Activated T-cell treated with anti-CD3 and anti-CD28 coated beads for 24 hours (primary cell): ENCODE measurements at places on chromosomes 1 and 21.

- DNase-seq: no peak
These were observed 1.8 kb downstream of the BCAN start for GRCh38 chr1:156643778-156644092.

GRCh38 chr1:238604357-238604756 lies 713.6 kb upstream of the ZP4 start:
- DNase-seq: no peak

GRCh38 chr1:7591565-7591964 lies 179.5 kb upstream of the VAMP3 start:
- no peak for DNase-seq

GRCh38 chr1:156692925-156693847 lies 12.2 kb downstream of the CRABP2 start:
- DNase-seq: no peak

- DNase-seq: no peak
These were observed 631.0 kb downstream of the MRPL39 start for GRCh38 chr21:24976238-24976637.

DNA sequence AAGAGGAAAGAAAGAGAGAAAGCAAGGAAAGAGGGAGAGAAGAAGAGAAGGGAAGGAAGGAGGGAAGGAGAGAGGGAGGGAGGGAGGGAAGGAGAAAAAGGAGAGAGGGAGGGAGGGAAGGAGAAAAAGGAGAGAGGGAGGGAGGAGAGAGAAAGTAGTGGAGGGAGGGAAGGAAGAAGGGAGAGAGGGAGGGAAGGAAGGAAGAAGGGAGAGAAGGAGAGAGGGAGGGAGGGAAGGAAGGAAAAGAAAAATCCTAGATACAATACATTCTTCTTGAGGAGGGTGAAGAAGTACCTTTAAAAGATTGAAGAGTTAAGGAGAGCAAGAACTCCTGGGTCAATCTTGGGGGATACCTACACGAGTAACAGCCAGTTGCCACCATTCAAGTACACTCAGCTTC lies 29.2 kb downstream of the MCOLN2 start:
- no peak for DNase-seq

GRCh38 chr1:103461161-103462105 lies 64.1 kb upstream of the RNPC3 start:
- DNase-seq: no peak

- no peak for DNase-seq
These were observed 642 bp upstream of the CREG1 start for GRCh38 chr1:167554028-167554779.

GRCh38 chr1:31782421-31783410 lies 18.6 kb upstream of the ADGRB2 start:
- no peak for DNase-seq

DNA sequence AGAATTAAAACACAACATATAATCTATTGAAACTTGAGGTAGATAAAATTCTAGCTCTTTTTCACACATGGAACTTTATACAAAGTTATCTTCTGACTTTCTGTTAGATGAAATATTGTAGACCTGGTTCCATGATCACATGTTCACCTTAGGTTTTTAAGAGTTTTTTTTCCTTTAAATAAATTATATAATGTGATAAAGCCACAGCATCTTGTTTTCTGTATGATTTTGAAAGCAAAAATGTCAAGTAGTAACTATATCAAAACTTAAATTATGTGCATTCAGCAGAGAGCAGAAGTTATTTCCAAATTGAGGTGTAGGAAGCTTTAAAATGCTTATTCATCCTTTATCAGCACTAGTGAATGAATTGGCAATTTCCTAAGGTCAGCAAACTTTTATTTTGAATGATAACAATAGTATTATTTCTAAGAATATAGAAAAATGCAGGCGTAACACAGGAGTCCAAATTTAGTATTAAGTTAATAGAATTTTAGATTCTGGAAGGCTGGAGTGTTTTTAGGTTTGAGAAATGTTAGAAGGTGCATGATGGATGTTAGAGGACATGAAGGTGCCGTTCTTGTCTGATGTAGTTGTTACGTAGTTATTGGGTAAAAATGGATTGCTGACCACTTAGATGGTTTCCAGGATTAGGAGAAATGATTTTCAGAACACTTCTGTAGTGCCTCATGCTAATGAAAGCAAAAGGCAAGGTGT lies 17.5 kb downstream of the BACH1 start:
- DNase-seq: no peak

GRCh38 chr21:33618407-33618806 lies 23.1 kb downstream of the CRYZL1 start:
- DNase-seq: no peak

GRCh38 chr1:67241200-67241746 lies 66.4 kb upstream of the IL12RB2 start:
- no peak for DNase-seq

DNA sequence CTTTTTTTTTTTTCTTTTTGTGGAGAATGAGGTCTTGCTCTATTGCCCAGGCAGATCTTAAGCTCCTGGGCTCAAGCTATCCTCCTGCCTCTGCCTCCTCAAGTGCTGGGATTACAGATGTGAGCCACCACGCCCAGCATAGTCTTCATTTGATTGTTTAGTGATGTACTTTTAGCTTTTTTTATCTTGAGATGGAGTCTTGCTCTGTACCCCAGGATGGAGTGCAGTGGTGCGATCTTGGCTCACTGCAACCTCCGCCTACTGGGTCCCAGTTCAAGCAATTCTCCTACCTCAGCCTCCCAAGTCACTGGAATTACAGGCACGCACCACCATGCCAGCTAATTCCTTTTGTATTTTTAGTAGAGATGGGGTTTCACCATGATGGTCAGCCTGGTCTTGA lies 24.0 kb upstream of the LRRC3 start:
- DNase-seq: no peak

DNA sequence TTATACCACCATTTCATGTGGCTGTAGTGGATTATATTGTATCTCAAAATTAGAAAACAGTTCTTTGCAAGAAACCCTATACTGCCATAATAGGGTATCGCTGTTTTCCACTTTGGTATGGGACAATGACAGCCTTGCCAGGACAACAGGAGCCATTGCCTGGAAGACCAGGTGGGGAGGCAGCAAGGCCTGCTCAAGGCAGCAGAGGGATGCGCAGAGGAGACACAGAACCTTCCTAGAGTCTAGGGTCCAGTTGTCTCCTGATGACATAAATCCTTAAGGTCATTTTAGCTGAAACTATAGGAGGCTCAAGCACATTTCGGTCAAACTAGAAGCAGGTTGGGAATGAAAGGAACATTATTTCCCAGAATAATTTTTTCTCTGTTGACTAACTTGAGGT lies 27.6 kb downstream of the IFNGR2 start:
- no peak for DNase-seq

DNA sequence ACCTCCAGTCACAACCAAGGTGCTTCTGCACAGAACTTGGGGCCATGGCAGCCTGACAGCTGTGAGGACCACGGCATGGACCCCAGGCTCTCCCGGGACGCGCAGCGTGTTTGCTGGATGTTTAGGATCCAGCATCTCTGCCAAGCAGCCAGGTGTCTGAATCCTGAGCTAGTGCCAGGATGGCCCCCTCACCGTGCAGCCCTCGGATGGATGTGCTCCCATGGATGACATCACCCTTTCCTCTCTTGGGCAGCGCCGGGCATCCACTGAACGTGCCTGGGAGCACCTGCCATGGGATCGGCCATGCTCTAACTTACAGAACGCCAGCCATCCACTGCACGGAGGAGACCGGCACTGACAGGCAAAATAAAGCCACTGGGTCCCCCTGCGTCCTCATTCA lies 53.9 kb downstream of the PRDM15 start:
- no peak for DNase-seq
